ENCODE measurements at places on chromosomes 1 and 21. TPM values are rescaled to one million over a fixed set of nuclear protein-coding genes. Genes with fewer than 3 reads are reported as not detected.

Gene AMPD1
- total RNA-seq: 0.07 TPM

Gene MYOG
- total RNA-seq: not detected

Gene LCE2A
- not detected for total RNA-seq

Gene ADAM30
- total RNA-seq: not detected

Gene C1QB
- total RNA-seq: 4.6 TPM

Gene SLC25A34
- total RNA-seq: 0.34 TPM

Gene NPHS2
- total RNA-seq: 2.5 TPM

Gene CXADR
- 40.5 TPM for total RNA-seq

Gene F13B
- not detected for total RNA-seq

Gene SNRPE
- total RNA-seq: 83.4 TPM

Gene SPATA45
- total RNA-seq: not detected

Gene C1orf115
- total RNA-seq: 8.4 TPM

Gene PTPRC
- total RNA-seq: 0.29 TPM

Gene ACOT7
- 75.6 TPM for total RNA-seq

Gene LRRC53
- not detected for total RNA-seq

Gene CRNN
- not detected for total RNA-seq

Gene CHTOP
- total RNA-seq: 58.1 TPM

Gene OPRD1
- 0.21 TPM for total RNA-seq

Gene MRPL20
- 159 TPM for total RNA-seq

Gene PLA2G2F
- total RNA-seq: 9.2 TPM

Gene PDE9A
- 3.9 TPM for total RNA-seq

Gene SMYD2
- 60.7 TPM for total RNA-seq

Gene HFM1
- total RNA-seq: 0.79 TPM

Gene S100A16
- 499 TPM for total RNA-seq

Gene PRELP
- not detected for total RNA-seq

Gene PSMB2
- total RNA-seq: 75.4 TPM

Gene DLGAP3
- total RNA-seq: 0.82 TPM

Gene SNX7
- 23.4 TPM for total RNA-seq
